ENCODE measurements at places on chromosomes 7 and 10.

DNA sequence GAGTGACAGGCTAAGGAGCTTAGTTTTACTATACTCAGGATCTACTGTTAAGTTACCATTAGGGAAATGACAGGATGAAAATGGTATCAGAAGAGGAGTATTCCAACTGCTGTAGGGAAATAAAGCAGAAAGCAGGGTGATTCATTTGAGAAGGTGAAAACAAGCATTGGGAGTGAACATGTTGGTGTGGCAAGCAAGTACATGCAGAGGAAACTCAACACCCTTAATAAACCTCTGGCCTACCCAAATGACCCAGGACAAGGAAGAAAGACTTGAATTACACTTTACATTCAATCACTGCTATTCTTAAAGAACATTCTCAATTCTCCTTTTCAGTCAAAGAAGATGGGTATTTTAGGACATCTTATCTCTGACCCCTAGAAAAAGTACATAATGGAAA, 28.7 kb downstream of the ERLIN1 start:
- no peak for DNase-seq

GRCh38 chr7:99165816-99166215, 21.9 kb upstream of the SMURF1 start:
- no peak for DNase-seq

DNA sequence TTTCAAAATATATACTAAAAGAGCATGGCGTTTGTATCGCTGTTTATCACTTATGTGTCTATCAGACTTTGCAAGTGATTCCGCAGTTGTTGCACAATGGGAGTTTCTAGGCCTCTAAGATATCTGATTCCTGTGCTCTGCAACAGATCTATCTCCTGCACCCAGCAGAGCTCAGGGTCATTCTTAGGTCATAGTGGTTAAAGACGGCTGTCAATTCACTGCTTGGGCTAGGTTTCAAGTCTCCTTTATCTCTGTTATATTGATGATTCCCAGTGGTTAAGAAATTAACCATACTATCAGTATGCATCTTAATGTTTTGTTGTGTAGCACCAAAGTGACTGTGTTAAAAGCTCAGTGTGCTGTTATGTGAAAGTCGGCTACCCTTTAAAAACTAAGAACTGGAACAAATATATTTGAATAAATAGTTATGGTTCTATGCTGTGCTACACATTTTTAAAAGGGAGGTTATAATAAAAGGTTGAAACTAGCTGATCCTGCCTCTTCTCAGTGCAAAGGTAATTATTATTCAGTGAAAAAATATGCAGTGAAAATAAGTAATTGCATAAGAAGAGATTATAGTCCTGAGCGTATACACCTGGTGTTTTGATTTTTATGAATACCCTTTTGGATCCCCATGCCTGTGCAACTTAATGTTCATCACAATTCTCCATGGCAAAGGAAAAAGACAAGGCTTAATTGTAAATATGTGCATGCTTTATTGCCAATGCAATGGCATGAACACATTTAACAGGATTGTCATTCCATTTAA, 24.0 kb downstream of the HOXA1 start:
- DNase-seq: no peak

- no peak for DNase-seq
Observed at GRCh38 chr7:50366311-50366710, 61.8 kb downstream of the IKZF1 start.

DNA sequence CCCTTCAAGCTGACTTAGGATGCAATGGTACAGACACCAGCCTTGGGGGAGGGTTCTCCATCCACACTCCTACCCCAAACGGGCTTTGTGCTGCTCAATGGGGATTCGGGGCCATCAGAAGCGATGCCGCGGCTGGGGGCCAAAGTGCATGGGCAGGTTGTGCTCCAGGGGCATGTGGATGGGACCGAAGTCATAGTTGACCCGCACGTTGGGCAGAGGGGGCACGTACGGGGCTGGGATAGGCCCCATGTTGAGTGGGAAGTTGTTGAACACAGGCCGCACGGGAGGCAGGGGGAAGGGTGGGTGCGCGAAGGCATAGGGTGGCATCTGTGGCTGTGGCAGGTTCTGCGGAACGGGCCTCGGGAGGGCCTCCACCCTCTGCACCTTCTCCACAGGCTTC, 158.7 kb downstream of the RNF216 start:
- no peak for DNase-seq

- DNase-seq: no peak
Observed at GRCh38 chr7:22008087-22008486, 62.4 kb upstream of the CDCA7L start.

DNA sequence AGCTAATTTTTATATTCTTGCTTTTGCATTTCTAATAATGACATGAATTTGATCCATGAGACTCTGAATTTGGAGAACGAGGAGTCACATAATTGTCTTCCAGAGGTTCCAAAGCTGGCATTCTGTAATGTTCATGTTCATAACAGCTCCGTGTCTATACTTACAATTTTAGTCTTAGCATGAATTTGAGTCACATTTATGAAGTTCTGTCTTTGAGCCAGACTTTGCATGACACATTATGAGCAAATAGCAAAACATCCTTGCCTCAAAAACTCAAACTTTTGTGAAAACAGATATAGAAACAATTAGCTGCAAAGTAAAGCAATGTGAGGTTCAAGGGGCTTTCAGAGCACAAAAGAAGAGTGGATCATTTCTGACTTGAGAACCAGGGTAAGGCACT, 44.5 kb upstream of the CAV2 start:
- no peak for DNase-seq

GRCh38 chr7:50156706-50157105, 63.7 kb upstream of the ZPBP start:
- no peak for DNase-seq

DNA sequence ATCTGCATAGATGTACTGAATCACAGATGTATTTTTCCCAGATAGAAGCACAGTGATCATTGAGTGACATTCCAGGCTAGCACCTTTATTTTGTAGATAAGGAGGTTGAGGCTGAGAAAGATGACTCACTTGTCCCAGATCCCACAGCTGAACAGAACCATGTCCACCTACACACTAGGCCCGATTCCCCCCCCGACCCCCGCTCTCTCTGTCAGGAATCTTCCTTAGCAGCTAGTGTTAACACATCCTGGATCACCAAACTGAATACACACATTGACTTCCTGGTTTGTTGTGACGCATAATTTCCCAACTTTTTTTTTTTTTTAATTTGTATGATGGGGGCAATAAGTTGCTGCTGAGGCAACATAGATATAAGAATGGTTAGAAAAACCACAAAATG, 5.2 kb downstream of the SFMBT2 start:
- no peak for DNase-seq

- DNase-seq: no peak
Observed at GRCh38 chr10:12081879-12082557, 13.3 kb downstream of the DHTKD1 start.

- DNase-seq: no peak
Observed at GRCh38 chr7:124856299-124856888, 73.2 kb downstream of the POT1 start.

DNA sequence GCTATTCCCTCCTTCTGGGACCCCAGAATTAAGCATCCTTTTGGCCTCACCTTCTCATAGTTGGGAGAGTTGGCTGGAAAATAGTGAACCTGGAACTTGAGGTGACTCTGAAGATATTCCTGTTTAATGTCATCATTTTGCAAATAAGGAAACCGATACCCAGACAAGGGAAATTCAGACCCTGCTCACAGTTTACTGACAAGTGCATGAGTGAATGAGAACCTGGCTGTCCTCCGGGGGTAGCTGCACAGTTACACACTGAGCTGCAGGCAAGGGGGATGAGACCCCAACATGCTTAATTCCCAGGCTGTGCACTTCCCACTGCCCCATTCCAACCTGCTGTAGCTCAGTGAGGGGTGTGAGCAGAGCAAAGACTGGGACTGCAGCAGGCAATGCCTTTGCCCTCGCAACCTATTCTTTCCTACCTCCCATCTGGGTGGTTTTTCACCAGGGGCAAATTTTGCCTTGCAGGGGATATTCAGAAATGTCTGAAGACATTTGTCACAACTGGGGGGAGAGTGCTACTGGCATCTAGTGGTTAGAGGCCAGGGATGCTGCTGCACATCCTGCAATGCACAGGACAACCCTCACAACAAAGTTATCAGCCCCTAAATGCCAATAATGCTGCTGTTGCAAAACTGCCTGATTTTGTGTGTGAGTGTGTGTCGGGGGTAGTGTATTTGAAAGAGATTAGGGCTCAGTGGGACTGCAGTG, 136.2 kb downstream of the SORCS3 start:
- DNase-seq: no peak

DNA sequence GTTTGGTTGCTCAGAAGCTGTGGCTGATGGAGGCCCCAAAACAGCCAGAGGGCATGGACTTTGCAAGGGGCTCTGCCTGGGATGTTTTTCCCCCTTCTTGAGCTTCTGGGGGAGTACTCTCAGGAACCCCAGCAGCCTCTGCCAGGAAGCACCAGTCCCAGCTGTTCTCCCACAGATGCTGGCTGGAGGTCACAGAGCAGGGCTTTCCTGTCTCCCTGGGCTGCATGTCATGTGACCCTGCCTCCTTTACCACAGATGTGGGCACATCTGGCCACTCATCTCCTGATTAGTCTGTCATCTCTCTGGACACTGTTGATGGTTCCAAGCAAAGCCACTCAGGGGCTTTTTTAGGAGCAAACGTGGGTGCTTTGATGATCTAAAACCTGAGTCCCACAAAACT, 136.7 kb downstream of the NEURL1 start:
- DNase-seq: no peak

DNA sequence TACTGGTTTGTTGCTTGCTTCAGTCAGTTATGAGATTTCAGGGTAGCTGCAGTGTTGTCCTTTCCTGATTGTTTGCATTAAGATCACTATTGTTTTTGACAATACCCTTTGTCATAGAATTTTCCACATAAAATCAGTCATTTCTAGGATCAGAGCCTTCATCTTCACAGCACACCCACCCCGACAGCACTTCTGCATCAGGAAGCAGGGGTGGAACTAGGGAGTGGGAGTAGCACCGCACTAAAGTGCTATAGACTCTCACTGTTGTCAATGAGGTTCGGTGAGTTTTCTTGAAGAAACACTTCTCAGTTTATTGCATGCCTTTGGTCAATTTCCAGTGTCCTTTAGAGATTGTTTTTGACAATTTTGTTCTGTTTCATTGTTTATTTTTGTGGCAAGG, 632.5 kb downstream of the AUTS2 start:
- DNase-seq: no peak

GRCh38 chr7:288671-289101, 1.3 kb upstream of the FOXL3 start:
- DNase-seq: no peak

GRCh38 chr7:51316262-51316665, 345 bp downstream of the COBL start:
- DNase-seq: peak; percentile 68

DNA sequence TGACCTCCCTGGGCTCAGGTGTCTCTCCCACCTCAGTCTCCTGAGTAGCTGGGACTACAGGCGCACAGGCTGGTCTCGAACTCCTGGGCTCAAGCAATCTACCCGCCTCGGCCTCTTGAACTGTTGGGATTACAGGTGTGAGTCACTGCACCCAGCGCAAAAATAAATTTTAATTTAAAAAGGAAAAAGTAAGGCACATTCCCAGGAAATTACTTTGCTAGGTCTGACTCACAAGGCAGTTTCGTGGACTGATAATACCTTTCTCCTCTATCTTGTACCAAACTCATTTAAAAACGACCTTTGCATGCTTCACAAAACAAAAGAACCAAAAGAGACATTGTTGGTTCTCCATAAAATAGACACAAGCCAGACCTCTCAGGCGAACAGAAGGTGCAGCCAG, 29.7 kb downstream of the PARP12 start:
- no peak for DNase-seq

- no peak for DNase-seq
Observed at GRCh38 chr10:59335497-59335896, 26.9 kb downstream of the FAM13C start.

DNA sequence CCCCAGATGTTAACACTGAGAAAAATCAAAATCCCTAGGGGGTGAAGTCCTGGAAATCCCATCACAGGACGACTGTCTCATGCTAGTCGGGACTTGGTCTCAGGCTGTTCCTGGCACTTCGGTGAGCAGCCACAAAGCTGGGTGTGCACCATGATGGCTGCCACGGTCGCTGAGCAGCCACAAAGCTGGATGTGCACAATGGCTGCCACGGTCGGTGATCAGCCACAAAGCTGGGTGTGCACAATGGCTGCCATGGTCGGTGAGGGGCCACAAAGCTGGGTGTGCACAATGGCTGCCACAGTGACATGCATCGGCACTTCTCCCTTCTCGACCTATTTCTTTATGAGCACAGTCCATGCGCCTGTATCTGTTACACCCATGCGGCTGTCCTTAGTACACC, 505.1 kb downstream of the TCERG1L start:
- DNase-seq: no peak

- DNase-seq: no peak
Observed at GRCh38 chr10:74949843-74950765, 123.7 kb downstream of the KAT6B start.

DNA sequence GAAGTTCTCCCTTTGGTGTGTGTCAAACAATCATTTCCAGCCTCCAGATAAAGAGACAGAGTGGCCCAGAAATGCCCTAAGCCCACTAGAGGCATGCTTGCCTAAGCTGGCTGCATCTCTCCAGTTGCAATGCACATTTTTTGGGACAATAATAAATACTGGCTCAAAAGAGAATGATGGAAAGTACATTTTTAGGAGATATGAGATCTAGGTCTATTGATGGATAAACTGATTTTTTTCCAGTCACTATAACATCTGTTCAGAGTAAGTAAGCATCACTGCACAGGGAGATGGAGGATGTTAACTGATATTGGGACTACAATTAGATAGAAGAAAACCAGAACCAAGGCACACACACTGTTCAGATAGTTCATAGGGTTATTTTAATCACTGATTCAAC, 553.0 kb downstream of the GRM8 start:
- no peak for DNase-seq

DNA sequence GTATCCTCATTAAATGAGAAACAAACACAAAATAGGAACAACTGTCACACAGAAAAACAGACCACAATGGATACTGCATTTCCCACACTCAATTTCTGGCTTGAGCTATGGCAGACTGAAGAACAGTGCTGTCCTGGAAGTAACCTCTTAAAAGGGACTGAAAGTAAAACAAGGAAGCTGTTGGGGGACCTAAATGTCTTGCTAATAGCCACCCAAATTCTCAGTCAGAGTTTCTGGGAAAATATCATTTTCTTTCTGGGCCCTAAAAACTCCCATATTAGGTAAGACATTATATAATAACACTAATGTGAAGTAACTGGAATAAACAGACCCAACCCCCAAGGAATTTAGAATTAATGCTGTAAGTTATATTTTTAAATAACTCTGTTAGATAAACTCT, 80.9 kb upstream of the TFEC start:
- no peak for DNase-seq

GRCh38 chr10:53904506-53905241, 896.4 kb downstream of the PCDH15 start:
- DNase-seq: no peak

GRCh38 chr7:50793120-50793946, 10.6 kb upstream of the GRB10 start:
- DNase-seq: peak; percentile 77

Measured in colonic mucosa (tissue), 4 donors.